WERI-Rb-1 (cell line): ENCODE measurements at places on chromosomes 5 and 9.

DNA sequence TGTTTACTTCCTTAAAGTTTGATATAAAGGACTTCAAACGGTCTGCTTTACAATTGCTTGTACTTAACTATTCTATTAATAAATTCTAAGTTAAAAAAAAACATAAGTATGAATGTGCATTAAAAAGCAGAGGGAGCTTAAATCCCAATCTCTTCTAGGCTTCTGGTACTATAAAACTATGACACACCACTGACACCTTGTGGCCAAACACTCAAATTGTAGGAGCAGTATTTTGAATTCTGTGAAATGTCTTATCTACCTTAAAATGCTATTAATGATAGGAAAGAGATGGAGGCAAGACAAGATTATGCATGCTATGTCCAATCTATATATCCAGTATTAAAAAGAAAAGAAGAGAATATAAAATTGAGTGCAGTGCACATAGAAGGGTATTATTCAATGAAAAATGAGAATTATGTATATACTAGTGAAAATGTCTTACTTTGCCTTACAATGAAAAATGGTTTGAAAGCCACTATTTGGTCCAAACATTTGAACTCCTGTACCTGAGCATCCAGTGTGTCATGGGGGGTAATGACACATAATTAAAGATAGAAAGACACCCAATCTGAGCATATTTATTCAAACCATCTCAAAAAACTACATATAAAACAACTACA lies 87.6 kb downstream of the ERP44 start:
- DNase-seq, result peak; percentile 47

GRCh38 chr9:37652261-37652660 lies 1.5 kb downstream of the FRMPD1 start:
- DNase-seq, result no peak

- DNase-seq, result no peak
These were observed 16.1 kb downstream of the ZCCHC9 start for GRCh38 chr5:81317536-81317935.

- DNase-seq, result peak; percentile 44
These were observed 21.8 kb downstream of the GRIN3A start for GRCh38 chr9:101716629-101717028.

- DNase-seq, result no peak
These were observed 1024.8 kb downstream of the TLE1 start for GRCh38 chr9:80664327-80665210.
